ENCODE measurements at places on chromosomes 1 and 21. TPM values are rescaled to one million over a fixed set of nuclear protein-coding genes. Genes with fewer than 3 reads are reported as not detected.

The RAD54L gene
- polyA plus RNA-seq, result not detected

The ALX3 gene
- polyA plus RNA-seq, result not detected

The CFAP141 gene
- not detected for polyA plus RNA-seq

The CRP gene
- not detected for polyA plus RNA-seq

The C1orf94 gene
- not detected for polyA plus RNA-seq

The EFNA1 gene
- 48.1 TPM for polyA plus RNA-seq

The SERINC2 gene
- 134 TPM for polyA plus RNA-seq

The C8A gene
- polyA plus RNA-seq, result not detected

The ZZZ3 gene
- 5.3 TPM for polyA plus RNA-seq

The CYP4A11 gene
- polyA plus RNA-seq, result not detected

The BRDT gene
- polyA plus RNA-seq, result not detected

The IFNLR1 gene
- polyA plus RNA-seq, result 8.7 TPM

The IFNAR1 gene
- polyA plus RNA-seq, result 6.6 TPM

The CHODL gene
- polyA plus RNA-seq, result not detected

The ZNF695 gene
- 1.4 TPM for polyA plus RNA-seq

The S100A7 gene
- not detected for polyA plus RNA-seq

The PADI3 gene
- polyA plus RNA-seq, result not detected

The HFM1 gene
- polyA plus RNA-seq, result not detected

The LAMB3 gene
- polyA plus RNA-seq, result 21.0 TPM

The AMY1C gene
- polyA plus RNA-seq, result not detected

The NBPF9 gene
- 3.0 TPM for polyA plus RNA-seq

The TMPRSS2 gene
- 66.1 TPM for polyA plus RNA-seq

The TEX38 gene
- polyA plus RNA-seq, result 0.16 TPM

The LRRC53 gene
- polyA plus RNA-seq, result not detected

The RGS2 gene
- 22.4 TPM for polyA plus RNA-seq

The DYRK3 gene
- polyA plus RNA-seq, result 1.3 TPM

The DDR2 gene
- polyA plus RNA-seq, result 3.5 TPM

The LCE3D gene
- polyA plus RNA-seq, result not detected

The PDZK1 gene
- 9.7 TPM for polyA plus RNA-seq

The ZNHIT6 gene
- polyA plus RNA-seq, result 6.0 TPM

The C1QA gene
- 201 TPM for polyA plus RNA-seq

The ADGRL4 gene
- polyA plus RNA-seq, result 0.92 TPM

The LRRC71 gene
- polyA plus RNA-seq, result 0.07 TPM

The ARHGEF16 gene
- polyA plus RNA-seq, result 51.6 TPM

The LDLRAP1 gene
- 35.8 TPM for polyA plus RNA-seq

The MYCL gene
- polyA plus RNA-seq, result 7.2 TPM

The HAPLN2 gene
- 0.10 TPM for polyA plus RNA-seq

The SPATA6 gene
- polyA plus RNA-seq, result 3.8 TPM
